ENCODE measurements at places on chromosomes 16 and 17.

DNA sequence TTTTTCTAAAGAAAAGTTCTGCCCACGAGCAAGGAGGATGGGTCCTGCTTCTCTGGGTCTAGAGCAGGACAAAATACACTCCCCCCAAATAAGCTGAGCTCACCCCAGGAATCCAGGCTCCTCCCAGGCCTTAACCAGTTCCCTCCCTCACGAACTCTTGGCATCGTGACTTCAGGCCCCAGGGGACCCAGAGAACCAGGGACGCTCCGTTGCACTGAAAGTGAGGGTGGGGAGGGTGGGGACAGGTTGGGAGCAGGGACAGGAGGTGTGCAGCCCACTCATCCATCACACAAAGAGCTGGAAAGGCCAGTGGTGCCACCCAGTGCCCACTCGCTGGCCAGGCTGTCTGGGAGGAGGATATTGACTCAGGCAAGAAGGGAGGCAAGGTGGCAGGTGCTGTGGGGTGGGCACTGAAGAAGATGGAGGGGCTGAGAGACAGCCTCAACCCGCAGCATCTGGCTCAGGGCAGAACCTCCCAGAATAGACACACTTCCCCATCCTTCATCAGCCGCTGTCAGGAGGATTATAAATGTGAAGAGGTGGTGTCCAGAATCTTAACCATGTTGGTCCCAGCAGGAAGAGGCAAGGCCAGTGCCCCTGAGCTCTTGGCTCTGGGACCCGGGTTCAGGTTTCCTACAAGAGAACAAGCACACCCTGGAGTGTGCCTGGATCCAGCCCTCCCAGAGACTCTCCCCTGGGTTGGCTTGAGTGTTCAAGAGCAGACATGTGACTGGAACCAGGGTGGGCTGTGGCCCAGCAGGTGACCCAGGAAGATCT is 67.9 kb upstream of the RPL38 start:
- no peak for DNase-seq

- no peak for DNase-seq
These were observed 6.4 kb upstream of the DCAF7 start for GRCh38 chr17:63543822-63544420.

DNA sequence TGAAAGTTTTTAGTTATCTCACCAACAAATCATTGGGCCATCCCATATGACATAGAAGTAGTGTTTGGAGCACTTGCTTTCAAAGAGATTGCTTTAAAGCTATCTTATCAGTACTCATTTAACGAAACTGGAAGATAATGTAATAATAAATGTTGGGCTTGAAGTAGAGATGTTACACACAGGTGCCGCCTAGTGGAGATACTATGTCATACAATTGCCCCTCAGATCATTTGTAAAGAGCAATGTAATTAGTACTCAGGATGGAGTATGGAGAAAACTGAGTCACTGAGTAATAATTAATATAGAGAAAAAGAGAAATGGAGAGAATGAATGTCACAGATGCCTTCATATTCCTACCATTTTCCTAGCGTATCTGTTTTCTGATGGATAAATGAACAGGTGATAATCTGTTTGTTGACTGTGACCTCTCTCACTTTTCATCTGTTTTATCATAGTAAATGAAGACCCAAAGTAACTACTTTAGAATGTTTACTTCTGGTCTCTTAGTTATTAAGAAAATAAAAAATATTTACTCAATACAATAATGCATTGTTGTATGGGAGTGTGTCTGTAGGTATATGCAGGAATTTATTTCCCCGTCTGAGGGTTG is 80.4 kb downstream of the EFCAB5 start:
- DNase-seq = peak; percentile 13

DNA sequence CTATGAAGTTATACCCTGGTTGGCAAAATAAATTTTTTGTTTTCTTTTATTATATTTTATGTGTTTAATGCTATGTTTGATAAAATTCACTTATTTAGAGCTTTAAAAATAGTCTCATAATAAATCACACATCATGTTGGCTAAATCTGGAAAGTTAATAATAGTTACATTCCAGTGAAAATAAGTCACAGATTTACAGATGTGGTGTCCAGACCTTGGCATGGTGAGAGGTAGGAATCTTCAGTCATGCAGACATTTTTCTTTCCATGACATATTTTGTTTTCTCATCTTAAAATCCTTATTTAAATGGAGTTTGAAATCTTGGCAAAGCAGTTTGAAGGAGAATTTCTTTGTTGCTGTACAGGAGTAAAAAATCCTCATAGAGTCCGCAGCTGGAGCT is 48.1 kb upstream of the GOSR1 start:
- peak; percentile 16 for DNase-seq

DNA sequence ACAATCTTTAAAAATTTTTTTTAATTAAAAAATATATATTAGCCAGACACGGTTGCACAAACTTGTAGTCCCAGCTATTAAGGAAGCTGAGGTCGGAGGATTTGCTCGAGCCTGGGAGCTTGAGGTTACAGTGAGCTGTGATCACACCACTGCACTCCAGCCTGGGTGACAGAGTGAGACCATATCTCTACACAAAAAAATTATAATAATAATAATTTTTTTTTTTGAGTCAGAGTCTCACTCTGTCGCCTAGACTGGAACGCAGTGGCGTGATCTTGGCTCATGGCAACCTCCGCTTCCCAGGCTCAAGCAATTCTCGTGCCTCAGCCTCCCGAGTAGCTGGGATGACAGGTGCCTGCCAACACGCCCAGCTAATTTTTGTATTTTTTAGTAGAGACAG is 23.8 kb downstream of the LITAF start:
- DNase-seq = no peak

GRCh38 chr17:74224959-74225725 is 11.8 kb downstream of the TTYH2 start:
- DNase-seq = no peak

DNA sequence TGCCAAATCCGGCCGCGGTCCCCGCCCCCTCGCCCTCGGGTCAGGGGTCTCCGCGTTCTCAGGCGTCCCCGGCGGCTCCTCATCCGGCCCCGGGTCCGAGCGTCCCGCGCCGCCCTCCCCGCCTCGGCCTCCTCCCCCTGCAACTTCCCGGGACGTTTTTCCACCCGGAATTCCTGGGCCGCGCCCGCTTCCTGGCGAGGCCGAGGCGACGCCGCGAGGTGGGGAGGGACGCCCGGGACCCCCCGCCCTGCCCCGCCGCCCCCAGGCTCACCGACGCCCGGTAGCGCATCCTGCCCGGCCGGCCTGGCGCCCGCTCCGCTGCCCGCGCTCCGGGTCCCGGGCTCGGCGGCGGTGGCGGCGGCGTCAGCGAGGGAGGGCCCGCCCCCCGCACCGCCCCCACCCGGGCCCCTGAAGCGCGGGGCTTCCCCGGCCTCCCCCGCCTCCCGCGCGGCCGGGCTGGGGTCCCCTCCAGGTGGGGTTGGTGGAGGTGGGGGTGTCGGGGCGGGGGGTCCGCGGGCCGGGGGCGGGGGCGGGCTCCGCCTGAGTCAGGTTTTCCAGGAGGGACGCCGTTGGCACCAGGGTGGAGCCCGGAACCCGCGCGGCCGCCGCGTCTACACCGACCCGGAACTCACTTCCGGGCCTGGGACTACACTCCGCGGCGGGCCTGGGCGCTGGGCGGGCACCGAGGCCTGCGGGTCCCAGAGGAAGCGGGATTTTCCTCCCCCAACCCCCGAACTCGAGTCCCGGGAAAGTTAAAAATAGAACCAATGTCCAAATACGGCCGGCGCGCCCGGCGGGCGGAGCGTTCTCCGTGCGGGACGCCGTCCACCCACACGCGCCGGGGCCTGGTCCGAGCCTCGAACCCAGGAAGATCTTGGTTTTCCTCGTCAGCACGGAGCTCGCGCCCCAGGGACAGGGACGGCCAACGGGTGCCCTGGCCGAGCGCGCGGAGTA is 6.8 kb downstream of the MYO1C start:
- no peak for DNase-seq

DNA sequence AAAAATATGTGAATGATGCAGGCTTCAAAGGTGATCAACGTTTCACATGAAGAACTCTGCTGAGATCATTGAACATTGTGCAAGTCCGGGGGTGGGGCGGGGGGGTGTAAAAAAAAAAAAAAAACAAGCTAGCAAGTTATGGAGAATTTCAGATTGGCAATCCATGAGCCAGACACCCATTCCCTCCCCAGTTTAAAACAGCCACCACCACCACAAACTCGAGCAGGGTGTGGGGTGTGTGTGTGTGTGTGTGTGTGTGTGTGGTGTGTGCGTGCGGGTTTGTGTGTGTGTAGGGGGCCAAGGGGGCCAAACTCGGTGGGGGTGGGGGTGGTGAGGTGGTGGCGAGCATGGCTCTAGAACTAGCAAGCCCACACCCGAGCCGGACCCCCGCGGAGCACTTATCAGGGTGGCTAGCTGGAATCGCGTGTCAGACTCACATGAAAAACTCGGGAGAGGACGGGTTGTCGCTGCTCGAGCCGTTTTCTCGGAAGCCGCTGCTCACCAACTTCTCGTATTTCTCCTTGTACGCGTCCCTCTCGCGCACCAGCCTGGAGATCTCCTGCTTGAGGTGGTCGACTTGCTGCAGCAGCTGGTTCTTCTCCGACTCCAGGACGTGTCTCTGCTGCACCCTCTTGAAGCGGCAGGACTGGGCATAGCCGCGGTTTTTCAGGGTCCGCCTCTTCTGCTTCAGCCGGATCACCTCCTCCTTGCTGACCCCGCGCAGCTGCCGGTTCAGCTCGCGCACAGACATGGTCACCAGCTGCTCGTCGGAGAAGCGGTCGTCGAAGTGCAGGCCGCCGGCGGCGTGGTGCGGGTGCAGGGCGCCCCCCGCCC is 2.0 kb downstream of the MAF start:
- DNase-seq = no peak

DNA sequence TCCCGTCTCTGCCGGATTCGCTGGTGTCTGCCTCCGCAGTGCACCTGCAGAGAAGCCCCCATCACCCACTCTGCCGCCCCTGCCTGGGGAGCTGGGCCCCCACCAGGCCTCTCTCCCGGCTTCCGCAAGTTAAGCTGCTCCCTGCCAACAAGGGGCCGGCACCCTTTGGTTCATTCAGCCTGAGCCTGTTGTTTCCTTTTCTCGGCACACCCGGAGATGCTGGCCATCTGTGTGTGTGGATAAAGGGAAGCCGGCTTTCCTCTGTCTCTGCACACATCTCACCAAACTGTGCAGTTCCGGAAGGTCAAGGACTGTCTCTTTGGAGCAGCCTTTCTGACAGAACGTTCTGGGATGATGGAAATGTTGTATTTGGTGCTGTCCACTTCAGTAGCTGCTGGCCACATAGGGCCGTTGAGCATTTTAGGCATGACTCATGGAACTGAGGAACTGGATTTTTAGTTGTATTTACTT is 6.8 kb downstream of the MAPK8IP3 start:
- no peak for DNase-seq

DNA sequence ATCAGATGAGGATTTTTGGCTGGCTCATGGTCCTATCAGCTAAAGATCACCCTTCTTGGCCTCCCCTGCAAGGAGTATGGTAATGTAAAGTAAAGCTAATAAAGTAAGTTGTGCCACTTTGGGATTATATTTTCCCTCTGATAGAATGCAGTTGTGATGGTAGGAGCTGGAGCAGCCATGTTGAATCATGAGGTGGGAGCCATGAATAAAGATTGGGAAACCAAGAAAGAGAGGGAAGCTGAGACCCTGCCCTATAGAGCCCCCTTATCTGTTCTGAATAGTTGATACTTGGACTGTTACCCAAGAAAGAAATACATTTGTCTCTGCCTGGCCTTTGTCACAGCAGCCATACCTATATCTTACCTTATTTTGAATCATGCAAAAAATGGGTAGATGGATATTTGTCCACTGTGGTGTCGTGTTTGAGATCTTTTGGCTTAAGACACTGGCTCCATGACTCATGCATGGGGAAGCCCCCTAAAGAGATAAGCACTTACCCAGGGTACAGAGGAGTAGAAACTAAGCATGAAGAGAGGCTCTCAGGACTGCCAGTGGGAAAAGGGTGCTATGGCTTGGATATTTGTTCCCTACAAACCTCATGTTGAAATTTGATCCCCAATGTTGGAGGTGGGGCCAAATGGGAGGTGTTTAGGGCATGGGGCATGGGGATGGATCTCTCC is 17.7 kb upstream of the TVP23A start:
- no peak for DNase-seq

DNA sequence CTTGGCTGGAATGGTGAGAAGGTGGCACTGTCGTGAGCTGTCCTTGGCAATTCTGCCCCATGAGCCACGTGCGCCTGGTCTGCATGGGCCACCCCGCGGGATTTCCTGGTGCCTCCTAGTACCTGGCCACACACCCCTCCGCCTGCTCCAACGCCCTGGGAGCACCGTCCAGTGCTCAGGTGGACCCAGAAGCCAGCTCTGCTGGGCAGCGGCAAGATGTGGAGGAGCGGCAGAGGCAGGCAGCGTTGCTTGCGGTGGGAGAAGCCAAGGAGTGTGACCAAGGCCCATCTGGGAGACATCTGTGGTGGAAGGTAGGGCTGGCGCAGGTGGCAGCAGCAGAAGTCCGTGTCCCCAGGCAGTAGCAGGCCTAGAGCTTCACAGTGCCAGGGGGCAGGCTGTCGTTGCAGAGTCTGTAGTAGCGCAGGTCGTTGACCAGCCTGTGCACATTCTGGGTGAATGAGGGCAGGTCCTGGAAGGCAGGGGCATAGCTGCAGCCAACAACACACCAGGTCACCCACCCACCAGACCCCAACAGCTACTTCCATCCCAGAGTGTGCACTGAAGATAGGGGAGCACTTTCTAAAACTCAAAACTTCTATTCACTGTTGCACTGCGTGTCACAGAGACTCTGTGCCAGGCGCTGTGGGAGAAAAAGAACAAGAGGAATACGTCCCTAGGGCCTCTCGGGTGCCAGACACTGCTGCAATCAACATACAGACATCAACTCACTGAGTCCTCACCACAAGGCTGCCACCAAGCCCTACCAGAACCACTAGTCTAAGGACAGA is 34.9 kb upstream of the GSG1L start:
- no peak for DNase-seq

DNA sequence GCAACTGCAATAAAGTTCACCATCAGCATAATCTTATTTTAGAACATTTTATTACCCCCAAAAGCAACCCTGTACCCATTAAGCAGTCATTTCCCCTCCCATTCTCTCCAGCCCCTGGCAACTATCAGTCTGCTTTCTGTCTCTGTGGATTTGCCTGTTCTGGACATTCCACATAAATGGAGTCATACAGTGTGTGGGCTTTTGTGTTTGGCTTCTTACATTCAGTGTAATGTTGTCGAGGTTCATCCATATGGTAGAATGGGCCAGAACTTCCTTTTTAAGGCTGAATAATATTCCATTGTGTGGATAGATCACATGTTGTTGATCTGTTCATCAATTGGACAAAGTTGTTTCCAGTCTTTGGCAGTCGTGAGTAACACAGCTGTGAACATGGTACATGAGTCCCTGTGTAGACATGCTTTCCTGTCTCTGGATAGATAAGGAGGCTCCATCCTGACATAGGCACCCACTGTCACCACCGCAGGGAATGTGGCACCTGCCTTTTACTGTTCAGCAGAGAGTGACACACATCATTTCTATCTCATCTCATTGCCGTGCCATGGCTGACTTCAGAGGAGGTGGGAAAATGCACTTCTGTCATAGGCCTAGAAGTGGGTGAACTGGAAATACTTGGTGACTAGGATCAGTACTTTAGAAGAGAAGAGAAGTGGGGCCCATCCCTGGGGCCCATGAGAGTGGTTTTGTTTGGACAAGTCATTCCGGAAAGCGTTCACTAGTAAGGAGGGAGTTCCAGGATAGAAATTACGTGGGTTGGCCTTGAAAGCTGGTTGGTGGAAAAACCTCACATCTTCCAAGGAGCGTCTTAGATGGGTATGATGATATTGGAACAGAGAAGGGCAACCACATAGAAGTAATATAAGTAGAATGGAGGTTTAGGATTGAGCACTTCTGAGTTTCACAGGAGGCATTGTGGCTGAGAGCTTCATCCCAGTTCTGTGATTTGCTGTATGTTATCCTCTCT is 25.8 kb downstream of the EPN2 start:
- DNase-seq = no peak
